HT1080 (cell line): ENCODE measurements at places on chromosomes 7 and 10. TPM values are rescaled to one million over a fixed set of nuclear protein-coding genes. Genes with fewer than 3 reads are reported as not detected.
A peak's percentile ranks its signal among the peaks of the same experiment; 100 is the strongest.

DNA sequence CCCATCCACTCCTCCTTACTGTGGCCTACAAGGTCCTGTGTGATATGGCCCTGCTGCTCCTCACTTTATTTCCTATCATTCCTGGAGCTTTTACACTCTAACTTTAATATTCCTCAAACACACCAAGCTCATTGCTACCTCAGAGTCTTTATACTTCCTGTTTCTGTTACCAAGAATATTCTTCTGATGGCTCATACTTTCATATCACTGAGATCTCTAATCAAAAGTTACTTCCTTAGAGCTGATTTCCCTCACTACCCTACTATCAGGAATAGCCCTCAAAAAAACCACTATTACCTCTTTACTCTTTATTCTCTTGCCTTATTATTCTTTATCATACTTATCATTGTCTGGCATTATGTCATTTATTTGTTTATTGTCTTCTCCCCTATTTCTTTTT lies 5.8 kb upstream of the PPP3CB start:
- no peak for DNase-seq

The GIMAP6 gene
- 1.4 and 1.6 TPM in 2 replicates for total RNA-seq

The PHKG1 gene
- total RNA-seq, result 0.10 and 0.58 TPM in 2 replicates

The PLXNA4 gene
- 22.2 and 29.2 TPM in 2 replicates for total RNA-seq

The MRLN gene
- 0.43 TPM in 1 of 2 replicates, not detected in the other for total RNA-seq

DNA sequence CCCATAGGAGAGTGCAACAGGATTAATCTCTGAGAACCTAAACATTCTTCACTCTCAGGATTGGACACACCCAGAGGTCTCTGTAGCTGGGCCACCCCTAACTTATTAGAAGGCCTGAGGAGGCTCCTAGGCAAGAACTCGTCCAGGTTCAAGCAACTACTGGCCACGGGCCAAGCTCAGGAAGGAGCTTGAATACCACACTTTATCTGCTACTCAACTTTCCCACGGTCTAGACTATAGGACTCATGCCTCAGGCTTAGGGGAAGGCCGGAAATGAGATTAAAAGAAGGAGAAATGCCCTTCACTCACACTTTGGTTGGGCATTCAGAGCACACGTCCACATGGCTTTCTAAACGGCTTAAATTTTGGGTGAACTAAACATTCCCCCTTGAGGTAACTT lies 142.8 kb upstream of the PHYHIPL start:
- peak; percentile 50 for DNase-seq

DNA sequence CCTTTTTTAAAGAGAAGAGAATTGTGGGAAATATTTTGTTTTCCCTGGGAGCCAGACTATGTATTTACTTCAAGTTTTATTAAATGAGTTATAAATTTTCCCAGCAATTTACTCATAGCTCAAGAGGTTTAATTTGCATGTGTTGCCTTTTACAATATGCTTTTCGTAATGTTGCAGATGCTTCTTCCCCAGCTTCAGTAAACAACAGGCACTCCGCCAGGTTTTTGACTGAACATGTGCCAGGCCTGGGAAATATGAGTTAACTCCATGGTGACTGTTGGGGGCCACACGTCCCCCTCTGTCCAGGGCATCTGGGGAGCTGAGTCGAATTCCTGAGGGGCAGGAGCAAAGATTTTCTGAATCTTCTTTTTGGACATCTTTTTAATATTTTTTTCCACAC lies 545.7 kb downstream of the LRMDA start:
- no peak for DNase-seq

The NPFFR1 gene
- not detected in 2 replicates for total RNA-seq

GRCh38 chr10:128069351-128070051 lies 56.7 kb downstream of the MKI67 start:
- DNase-seq, result peak; percentile 74

- DNase-seq, result no peak
These were observed 109.2 kb downstream of the ANK3 start for GRCh38 chr10:60280475-60280874.

GRCh38 chr10:65172249-65172648 lies 1651.0 kb downstream of the REEP3 start:
- no peak for DNase-seq

DNA sequence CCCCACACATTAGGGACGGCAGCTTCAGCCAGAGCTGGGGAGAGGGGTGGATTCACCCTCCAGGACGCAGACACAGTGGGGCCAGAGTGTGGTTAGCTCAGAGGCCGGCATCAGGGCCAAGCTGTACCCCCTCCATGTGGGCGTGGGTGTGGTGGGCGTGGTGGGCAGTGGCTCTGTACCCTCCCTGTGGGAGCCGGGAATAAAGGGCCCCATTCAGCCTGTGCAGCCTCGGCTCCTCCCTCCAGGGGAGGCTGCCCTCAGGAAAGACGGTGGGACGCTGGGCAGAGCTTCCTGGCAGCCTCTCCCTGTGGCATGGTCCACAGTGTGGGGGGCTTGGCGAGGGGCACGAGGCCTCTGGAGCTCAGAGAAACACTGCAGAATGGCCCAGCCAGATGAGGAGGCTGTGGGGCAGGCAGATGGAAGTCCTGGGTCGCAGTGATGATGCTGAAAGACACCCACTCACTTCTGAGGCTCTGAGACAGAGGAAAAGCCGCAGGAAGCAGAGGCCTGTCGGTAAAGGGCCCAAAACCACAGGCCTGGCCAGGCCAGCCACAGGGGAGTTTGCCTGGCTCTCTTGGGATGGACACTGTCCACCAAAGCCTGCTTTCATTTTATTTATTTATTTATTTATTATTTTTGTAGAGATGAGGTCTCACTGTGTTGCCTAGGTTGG lies 108.0 kb downstream of the SH3PXD2A start:
- DNase-seq, result no peak

DNA sequence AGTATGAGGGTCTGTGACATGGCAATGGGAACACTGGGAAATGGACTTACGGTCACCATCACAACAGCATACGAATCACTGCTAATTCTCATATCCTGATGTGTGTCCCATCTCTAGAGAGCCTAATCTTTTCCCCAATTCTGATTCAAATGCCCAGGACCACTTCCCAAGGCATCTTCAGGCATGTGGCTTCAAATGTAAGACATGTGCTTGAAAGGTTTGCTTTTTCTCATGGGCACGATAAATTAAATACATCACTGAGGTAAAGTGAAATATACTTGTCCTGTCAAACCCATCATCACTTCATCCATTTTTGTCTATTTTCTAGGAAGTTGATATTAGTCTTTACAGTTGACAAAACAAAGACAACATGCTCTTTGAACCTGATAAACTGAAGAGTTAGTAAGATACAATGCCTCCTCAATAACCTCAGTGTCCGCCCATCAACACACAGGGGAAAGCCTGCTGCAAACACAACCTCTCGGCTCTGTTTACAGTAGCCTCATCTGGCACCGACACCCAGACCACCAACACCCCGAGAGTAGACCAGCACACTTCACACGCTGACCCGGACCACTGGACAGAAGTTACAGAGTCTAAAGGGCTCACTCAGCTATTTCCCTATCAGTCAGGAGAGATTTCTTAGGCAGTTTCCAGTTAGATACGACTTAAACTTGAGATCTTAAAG lies 24.8 kb downstream of the GRB10 start:
- no peak for DNase-seq

The DUSP5 gene
- 72.7 and 89.2 TPM in 2 replicates for total RNA-seq

The CUBN gene
- 0.90 and 1.3 TPM in 2 replicates for total RNA-seq

The GATA3 gene
- total RNA-seq, result 0.68 and 1.2 TPM in 2 replicates

GRCh38 chr10:23139677-23140076 lies 44.3 kb downstream of the MSRB2 start:
- DNase-seq, result no peak

The AOAH gene
- 0.79 and 1.4 TPM in 2 replicates for total RNA-seq

GRCh38 chr10:103055105-103055504 lies 137.0 kb downstream of the CNNM2 start:
- no peak for DNase-seq

The TMEM213 gene
- total RNA-seq, result not detected in 2 replicates

- DNase-seq, result no peak
These were observed 8.3 kb downstream of the IQCE start for GRCh38 chr7:2566890-2567678.

The XRCC2 gene
- 10.5 and 10.9 TPM in 2 replicates for total RNA-seq

DNA sequence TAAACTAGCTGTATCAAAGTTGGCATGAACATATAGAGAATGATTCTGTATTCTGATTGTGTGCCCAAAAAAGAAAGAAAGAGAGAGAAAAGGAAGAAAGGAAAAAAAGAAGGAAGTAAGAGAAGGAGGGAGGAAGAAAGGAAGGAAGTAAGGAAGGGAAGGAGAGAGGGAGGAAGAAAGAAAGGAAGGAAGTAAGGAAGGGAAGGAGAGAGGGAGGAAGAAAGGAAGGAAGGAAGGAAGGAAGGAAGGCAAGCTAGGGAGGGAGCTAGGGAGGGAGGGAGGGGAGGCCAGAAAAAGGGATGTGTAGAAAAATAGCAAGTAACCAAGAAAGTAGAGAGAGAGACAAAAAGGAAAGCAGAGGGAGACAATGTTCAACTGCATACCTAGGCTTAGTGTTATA lies 60.7 kb upstream of the TARP start:
- no peak for DNase-seq

GRCh38 chr10:85849315-85849714 lies 517.3 kb downstream of the GRID1 start:
- DNase-seq, result no peak

The GNGT1 gene
- not detected in 2 replicates for total RNA-seq

The LRRC18 gene
- total RNA-seq, result 0.59 and 0.70 TPM in 2 replicates
